ENCODE measurements at places on chromosomes 3 and 15. TPM values are rescaled to one million over a fixed set of nuclear protein-coding genes. Genes with fewer than 3 reads are reported as not detected.

DNA sequence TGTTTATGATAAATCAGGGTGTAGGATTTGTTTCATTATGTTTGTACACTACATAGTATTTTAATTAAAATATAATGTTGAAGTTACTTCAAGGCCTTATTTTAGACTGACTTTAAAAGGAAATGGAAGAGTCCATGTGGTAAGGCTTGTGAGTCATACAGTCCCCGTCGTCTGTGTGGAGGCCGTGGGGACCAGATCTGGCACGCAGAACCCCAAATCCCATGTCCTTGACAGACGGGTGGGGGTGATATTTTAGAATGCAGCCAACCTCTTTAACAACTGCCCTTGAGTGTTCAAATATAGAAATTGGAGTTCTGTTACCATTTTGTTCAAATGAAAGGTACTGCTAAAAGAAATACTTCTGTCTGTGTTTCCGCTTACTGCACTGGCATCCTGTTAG, 35.8 kb downstream of the ABHD17C start:
- H3K4me3 ChIP-seq = no peak overlapping the region
- H3K36me3 ChIP-seq = no peaks in the 10 kb centered on the region
- H3K4me1 ChIP-seq = peaks cover 1% of the 10 kb centered on the region
- H3K27me3 ChIP-seq = no peaks in the 10 kb centered on the region
- no peak for DNase-seq
- no peak overlapping the region for H3K27ac ChIP-seq

DNA sequence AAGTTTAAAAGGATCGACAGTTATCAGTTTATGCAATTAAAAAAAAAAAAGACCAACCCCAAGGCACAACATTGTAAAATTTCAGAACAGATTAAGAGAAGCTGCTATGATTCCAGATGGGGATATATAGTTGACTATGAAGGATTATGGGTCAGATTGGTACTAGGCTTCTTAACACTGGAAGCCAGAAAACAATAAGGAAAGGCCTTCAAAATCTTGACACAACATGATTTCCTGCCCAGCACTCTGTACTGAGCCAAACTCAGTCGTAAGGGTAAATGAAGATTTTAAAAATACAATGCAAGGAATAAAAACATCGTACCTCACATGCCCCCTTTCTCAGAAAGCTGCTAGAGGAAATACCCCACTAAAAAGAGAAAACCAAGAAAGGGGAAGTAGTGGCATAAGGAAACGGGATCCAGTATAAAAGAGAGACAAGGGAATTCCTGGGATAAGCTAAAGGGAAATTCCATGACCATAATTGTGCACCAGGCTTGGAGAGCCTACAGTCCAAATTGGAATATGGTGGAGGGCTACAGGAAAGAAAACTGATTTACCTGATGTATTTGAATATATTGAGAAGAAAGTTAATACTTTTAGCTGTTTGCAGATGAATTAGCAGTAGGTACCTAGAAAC, 27.9 kb downstream of the PIAS1 start:
- H3K27ac ChIP-seq = no peak overlapping the region
- H3K4me3 ChIP-seq = no peak overlapping the region
- H3K27me3 ChIP-seq = no peaks in the 10 kb centered on the region

TM4SF1 gene
- total RNA-seq = not detected

ZBBX gene
- total RNA-seq = 1.4 TPM

ITIH1 gene
- not detected for total RNA-seq

MCF2L2 gene
- 18.1 TPM for total RNA-seq

DNA sequence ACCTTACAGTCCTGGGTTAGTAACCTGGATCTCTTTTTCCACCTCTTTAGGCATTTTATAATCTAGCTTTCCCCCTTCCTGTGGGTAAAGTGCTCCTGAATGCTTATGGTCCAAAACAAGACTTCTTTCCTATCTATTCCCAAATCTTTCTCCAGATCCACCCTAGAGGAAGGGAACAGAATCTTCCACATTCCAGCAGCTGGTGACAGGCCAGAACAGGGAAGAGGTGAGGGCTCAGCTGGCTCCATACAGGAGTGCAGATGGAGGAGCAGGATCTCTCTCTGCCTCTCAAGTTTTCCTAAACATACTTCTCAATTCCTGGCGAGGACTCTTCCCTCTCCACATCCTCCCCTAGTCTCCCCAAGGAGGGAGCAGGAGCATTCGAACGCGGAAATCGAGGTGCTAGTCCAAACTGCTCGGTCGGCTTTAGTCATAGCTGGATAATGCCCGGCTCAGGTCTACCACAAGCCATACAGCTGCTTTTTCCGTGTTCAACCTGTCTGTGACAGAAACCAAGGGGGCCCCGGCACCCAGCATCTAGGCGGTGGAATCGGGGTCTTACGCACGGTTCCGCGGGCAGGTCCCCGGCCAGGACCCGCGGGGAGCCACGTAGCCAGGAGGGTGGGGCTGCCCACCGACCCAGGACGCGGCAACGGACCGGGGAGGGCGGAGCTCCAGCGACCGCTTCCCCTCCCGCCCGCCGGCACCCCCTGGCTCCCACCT, 4.0 kb downstream of the RASSF1 start:
- peaks cover 4% of the 10 kb centered on the region for H3K36me3 ChIP-seq
- H3K27ac ChIP-seq = peak overlapping the region; percentile 98
- peak overlapping the region; percentile 100 for H3K4me3 ChIP-seq
- no peak for DNase-seq

OXNAD1 gene
- total RNA-seq = 14.6 TPM

GRCh38 chr3:54065586-54065985, 56.8 kb upstream of the CACNA2D3 start:
- peaks cover 5% of the 10 kb centered on the region for H3K4me1 ChIP-seq
- H3K27ac ChIP-seq = peak overlapping the region; percentile 26
- H3K27me3 ChIP-seq = peaks cover 2% of the 10 kb centered on the region
- no peak overlapping the region for H3K4me3 ChIP-seq

GRCh38 chr3:72571052-72571451, 277.2 kb downstream of the SHQ1 start:
- no peak overlapping the region for H3K4me3 ChIP-seq
- H3K36me3 ChIP-seq = no peaks in the 10 kb centered on the region
- H3K4me1 ChIP-seq = no peaks in the 10 kb centered on the region
- no peaks in the 10 kb centered on the region for H3K27me3 ChIP-seq
- no peak overlapping the region for H3K27ac ChIP-seq
- no peak for DNase-seq

- H3K4me3 ChIP-seq = peak overlapping the region; percentile 28
- no peaks in the 10 kb centered on the region for H3K36me3 ChIP-seq
- peaks cover 41% of the 10 kb centered on the region for H3K4me1 ChIP-seq
- H3K27me3 ChIP-seq = peaks cover 6% of the 10 kb centered on the region
- H3K27ac ChIP-seq = peak overlapping the region; percentile 59
- DNase-seq = no peak
Measured at GRCh38 chr3:127783642-127784160, 38.6 kb downstream of the MGLL start.

PROK2 gene
- total RNA-seq = not detected

DNA sequence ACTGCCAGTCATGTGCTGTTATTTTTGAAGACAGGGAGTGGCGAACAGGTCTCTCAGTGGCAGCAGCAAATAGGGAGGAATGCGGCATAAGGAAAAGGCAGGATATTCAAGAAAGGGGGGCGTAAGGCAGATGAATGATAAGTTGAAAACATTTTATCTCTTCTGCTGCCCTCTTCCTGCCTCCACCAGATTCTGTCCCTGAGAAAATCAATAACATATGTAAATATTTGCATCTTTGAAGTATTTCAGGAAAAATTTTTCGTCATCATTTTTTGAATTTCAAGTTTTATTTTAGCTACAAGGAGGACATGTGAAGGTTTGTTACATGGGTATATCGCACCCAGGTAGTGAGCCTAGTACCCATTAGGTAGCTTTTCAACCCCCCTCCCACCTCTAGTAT, 616.7 kb downstream of the MCTP2 start:
- DNase-seq = no peak
- H3K27ac ChIP-seq = no peak overlapping the region
- H3K36me3 ChIP-seq = peaks cover 31% of the 10 kb centered on the region

- peak overlapping the region; percentile 47 for H3K4me3 ChIP-seq
- H3K27ac ChIP-seq = no peak overlapping the region
- no peak for DNase-seq
- no peaks in the 10 kb centered on the region for H3K27me3 ChIP-seq
- peaks cover 20% of the 10 kb centered on the region for H3K4me1 ChIP-seq
- H3K36me3 ChIP-seq = no peaks in the 10 kb centered on the region
Measured at GRCh38 chr3:550471-550870, 353.9 kb downstream of the CHL1 start.

- peaks cover 12% of the 10 kb centered on the region for H3K4me1 ChIP-seq
- no peaks in the 10 kb centered on the region for H3K27me3 ChIP-seq
- H3K27ac ChIP-seq = no peak overlapping the region
- H3K4me3 ChIP-seq = no peak overlapping the region
- no peaks in the 10 kb centered on the region for H3K36me3 ChIP-seq
- peak; percentile 54 for DNase-seq
Measured at GRCh38 chr3:64530434-64531049, 157.3 kb downstream of the ADAMTS9 start.

- no peak overlapping the region for H3K4me3 ChIP-seq
- DNase-seq = no peak
- H3K27me3 ChIP-seq = no peaks in the 10 kb centered on the region
- no peak overlapping the region for H3K27ac ChIP-seq
Measured at GRCh38 chr3:31075876-31076275, 181.4 kb upstream of the GADL1 start.

DNA sequence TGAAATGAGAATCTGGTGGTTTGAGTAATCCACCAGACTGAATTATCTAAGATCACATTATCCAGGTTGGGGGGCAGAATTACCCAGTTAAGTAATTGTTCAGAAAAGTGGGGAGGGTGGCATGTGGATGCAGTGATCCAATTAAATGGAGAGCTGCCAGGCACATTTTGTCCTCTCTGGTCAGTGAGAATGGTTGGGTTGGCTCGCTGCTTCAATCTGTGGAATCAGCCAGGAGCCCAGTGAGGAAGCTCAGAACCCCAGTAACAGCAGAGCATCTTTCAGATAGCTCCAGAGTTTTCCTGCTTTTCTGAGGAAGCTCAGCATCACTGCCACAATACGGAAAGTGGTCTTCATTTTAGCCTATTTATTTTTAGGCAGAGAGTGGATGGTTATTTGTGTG, 6.4 kb upstream of the EXOG start:
- H3K4me3 ChIP-seq = no peak overlapping the region
- H3K36me3 ChIP-seq = peaks cover 3% of the 10 kb centered on the region
- DNase-seq = no peak
- H3K4me1 ChIP-seq = peaks cover 7% of the 10 kb centered on the region
- H3K27ac ChIP-seq = no peak overlapping the region
- no peaks in the 10 kb centered on the region for H3K27me3 ChIP-seq

- H3K4me3 ChIP-seq = no peak overlapping the region
- H3K27ac ChIP-seq = no peak overlapping the region
- no peak for DNase-seq
- H3K36me3 ChIP-seq = no peaks in the 10 kb centered on the region
- H3K27me3 ChIP-seq = no peaks in the 10 kb centered on the region
- H3K4me1 ChIP-seq = no peaks in the 10 kb centered on the region
Measured at GRCh38 chr3:113910966-113911365, 36.8 kb upstream of the ZDHHC23 start.

GOLGA6L10 gene
- 0.96 TPM for total RNA-seq

DNA sequence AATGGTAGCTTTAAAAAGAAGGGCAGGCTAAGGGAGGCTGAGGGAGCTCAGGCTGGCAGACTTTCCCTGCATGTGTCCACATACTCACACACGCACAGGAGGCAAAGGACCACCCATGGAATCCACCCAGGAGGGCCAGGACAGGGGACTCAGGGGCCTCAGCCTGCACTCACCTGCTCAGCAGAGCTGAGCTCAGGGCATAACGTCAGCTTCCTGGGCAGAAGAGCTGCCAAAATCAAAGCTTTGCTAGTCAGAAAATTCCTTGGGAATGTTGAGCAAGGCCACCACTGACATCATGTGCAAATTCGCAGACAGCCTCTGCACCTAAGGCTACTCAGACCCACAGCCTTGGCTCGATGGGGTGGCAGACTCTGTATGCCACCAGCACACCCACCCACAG, 16.4 kb upstream of the ALAS1 start:
- H3K4me1 ChIP-seq = peaks cover 3% of the 10 kb centered on the region
- H3K27ac ChIP-seq = no peak overlapping the region
- no peaks in the 10 kb centered on the region for H3K27me3 ChIP-seq
- no peak overlapping the region for H3K4me3 ChIP-seq

NUSAP1 gene
- 19.3 TPM for total RNA-seq

DNA sequence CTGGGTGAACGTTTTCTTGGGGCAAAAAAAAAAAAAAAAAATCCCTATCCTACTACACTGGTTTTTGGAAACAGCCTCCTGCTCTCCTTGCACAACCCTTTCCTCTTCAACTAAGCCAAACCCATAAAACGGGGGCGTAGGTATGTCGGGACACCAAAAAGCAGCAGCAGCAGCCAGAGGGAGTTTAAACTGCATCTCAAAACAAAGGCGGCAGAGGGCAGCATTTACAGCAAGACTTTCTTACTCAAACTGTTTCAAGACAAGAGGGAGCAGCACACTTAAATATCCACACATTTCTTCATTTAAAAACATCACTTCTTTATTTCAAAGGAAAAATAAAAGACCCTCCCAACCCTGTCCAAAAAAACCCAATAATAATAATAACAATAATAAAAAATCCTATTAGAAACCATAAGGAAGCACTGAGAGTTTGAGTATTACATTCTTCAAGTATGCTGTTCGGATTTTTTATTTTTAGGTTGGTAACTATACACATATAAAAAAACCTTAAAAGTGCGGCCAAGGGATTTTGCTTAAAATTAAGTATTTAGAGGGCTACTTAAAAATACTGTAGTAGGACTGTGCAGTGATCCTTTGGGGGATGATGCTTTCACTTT, 43.9 kb upstream of the PLXND1 start:
- H3K36me3 ChIP-seq = no peaks in the 10 kb centered on the region
- peak; percentile 67 for DNase-seq
- peaks cover 3% of the 10 kb centered on the region for H3K4me1 ChIP-seq
- no peak overlapping the region for H3K27ac ChIP-seq
- H3K4me3 ChIP-seq = no peak overlapping the region

DNA sequence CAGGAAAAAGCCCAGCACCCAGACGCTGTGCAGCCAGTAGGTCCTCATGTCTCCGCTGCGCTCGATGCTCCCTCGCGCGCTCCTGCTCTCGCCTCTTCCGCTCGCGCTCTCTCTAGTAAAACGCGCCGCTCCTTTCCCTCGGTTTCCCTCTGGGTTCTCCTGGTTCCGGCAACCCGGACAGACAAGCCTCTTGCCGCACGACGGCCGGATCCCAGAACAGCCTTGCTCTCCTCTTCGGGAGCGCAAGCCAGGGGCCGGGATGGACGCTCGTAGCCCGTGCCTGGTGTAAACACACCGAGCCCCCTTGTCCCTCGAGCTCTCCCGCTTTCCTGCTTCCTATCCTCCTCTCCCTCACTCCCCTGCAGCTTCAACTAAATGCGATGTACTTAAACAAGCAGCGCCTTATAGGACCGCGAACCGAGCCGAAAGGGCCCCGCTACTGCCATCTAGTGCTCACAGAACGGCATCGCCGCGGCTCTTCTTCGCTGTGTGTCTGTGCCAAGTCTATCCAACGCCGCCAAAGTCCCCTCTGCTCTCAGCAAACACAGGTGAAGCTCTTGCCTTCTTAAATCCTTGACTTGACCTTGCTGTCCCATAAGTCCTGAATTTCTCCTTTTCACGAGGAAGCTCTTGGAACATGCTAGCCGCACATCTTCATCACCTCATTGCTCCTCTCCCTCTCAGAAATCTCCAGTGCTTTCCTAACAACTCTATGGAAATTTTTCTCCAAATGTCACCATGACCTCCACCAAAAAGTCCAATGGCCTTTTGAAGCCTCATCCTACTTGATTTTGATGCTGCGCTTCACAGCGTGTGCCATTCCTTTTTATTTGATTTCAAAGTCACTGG, 1037.2 kb downstream of the IGSF11 start:
- no peak overlapping the region for H3K27ac ChIP-seq
- DNase-seq = peak; percentile 88
- H3K36me3 ChIP-seq = no peaks in the 10 kb centered on the region
- peaks cover 7% of the 10 kb centered on the region for H3K4me1 ChIP-seq
- H3K27me3 ChIP-seq = no peaks in the 10 kb centered on the region
- no peak overlapping the region for H3K4me3 ChIP-seq
